ENCODE measurements at places on chromosomes 2 and 18.

- DNase-seq = no peak
These were observed 36.5 kb downstream of the BCL2L11 start for GRCh38 chr2:111157071-111157661.

- DNase-seq = no peak
These were observed 14.7 kb downstream of the NIFK start for GRCh38 chr2:121721926-121722325.

- no peak for DNase-seq
These were observed 151.0 kb downstream of the OSR1 start for GRCh38 chr2:19207452-19207851.

DNA sequence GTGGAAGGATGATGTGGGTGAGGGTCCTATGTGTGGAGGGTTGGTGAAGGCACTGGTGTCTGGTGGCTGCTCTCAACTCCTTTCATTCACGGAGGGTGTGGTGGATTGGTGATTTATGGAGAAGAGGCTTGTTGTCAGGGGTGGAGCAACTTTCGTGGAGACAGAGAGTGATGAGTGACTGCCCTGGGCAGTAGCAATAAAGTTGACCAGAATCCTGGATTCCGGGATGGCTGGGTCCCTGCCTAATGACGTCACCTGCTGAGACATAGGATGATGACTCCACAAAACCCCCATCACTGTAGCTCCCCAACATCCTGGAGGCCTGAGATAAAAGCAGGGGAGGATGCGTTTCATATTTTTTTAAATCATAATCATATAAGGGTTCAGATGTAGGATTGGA lies 193.0 kb downstream of the ACKR3 start:
- no peak for DNase-seq

Measured in HepG2 (cell line).